ENCODE measurements at places on chromosomes 5 and 9.
A peak's percentile ranks its signal among the peaks of the same experiment; 100 is the strongest.

DNA sequence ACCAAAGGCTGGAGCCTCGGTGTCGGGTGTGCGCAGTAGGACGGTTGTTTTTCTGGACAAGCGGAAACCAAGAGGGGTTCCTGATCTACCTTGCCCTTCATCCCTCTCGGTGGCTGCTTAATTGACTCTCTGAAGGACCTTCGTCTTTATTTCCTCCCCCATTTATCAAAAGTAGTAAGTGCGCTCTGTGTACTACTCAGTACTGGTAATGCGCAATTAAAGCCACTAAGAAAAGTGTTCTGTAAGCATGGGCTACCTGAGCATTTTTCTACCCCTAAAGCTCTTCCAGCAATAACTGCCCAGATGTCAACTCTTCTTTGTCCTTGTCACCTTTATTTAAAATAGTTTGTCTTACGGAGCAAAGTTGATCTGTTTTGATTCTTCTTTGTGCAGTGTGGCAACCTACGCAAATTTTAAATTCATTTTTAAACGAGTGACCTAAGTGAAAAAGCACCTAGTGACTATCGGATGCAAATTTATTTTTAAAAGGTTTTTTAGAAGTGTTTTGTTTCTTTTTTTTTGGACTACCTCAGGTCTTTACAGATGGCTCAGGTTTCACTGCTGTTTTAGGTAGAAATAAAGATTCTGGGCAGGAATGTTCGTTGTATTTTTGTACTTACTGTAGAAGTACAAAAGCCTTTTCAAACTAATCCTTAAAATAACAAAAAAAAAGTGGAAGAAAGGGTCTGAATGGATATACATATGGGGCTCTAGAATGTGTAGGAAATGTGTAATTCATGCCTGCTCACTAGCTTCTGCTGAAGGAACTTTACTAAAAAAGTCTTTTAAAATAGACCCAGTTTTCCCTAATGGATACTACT is 2.0 kb downstream of the JMY start:
- peak; percentile 13 for DNase-seq

- no peak for DNase-seq
Measured at GRCh38 chr5:92364986-92365550, 982.0 kb upstream of the ARRDC3 start.

- DNase-seq, result no peak
Measured at GRCh38 chr5:174374206-174374605, 328.7 kb downstream of the NSG2 start.

- DNase-seq, result no peak
Measured at GRCh38 chr5:66013397-66013796, 87.0 kb downstream of the ERBIN start.

- DNase-seq, result no peak
Measured at GRCh38 chr9:134916161-134916665, 1.5 kb downstream of the FCN1 start.

DNA sequence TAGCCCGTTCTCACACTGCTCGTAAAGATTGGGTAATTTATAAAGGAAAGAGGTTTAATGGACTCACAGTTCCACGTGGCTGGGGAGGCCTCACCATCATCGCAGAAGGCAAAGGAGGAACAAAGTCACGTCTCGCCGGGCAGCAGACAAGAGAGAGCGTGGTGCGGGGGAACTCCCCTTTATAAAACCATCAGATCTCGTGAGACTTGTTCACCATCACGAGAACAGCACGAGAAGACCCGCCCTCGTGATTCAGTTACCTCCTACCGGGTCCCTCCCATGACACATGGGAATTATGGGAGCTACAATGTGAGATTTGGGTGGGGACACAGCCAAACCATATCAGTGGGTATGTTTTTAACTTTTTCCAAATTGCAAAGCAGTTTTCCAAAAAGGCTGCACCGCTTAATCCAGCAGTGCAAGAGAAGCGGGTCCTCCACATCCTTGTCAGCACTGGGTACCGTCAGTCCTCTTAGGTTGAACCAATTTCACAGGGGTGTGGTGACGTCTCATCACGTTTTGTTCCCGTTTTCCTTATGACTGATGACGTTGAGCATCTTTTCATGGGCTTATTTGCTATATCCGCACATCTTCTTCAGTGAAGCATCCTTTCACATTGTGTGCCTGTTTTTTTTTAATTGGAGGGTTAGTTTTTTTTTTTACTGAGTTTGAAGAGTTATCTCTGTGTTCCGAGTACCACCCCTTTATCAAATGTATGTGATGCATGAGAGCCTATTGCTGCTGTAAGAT is 8.0 kb upstream of the FCN2 start:
- DNase-seq, result no peak

DNA sequence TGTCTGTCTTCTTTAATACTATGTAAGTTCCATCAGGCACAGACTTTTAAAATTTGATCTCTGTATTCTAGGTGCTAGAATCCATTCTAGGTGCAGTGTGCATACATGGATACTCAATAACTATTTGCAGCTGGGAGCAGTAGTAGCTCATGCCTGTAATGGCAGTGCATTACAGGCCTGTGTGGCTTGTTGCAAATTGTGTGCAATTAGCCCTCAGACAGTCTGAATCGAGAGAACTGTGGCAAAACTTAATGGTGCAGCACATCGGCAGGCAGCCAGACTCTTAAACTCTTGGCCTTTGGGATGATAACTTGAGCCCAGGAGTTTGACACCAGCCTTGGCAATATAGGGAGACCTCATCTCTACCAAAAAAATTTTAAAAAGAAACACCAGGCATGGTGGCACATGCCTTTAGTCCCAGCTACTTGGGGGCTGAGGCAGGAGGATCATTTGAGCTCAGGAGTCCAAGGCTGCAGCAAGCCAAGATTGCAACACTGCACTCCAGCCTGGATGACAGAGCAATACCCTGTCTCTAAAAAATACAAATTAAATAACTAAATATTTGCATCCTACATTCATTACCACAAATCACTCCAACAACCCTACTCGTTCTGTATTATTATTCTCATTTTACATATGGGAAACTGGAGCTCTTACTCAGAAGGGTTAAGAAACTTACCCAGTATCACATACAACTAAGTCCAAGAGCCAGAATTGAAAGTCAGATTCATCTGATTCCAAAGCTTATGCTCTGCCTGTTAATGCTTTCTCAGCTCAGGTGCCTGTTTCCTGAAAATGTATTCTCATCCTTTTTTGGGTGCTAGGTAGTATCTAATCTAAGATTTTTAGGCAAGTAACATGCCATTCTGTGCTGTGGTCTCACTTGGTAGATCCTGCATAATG is 30.1 kb downstream of the PRKACG start:
- DNase-seq, result no peak

GRCh38 chr5:37724395-37725125 is 115.3 kb downstream of the GDNF start:
- DNase-seq, result no peak

GRCh38 chr9:89917861-89918260 is 313.0 kb downstream of the GADD45G start:
- no peak for DNase-seq

DNA sequence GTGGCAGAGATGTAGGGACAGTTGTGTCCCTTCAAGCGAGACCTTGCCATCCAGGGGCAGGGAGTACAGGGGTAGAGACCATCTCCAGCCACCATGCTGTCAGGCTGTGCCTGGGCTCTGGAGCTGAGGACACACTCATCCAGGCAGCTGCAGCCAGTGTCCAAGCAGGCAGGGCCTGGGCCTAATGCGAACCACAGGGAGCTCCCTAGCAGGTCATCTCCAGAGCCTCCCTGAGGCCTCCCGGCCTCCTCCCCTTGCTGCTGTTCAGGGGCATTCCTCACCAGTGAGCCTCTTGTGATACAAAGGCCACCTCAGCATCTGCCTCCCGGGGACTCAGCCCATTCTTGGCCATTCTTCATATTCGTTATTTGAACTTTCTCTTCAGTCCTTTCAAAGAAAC is 35.0 kb downstream of the TPPP start:
- no peak for DNase-seq

- DNase-seq, result no peak
Measured at GRCh38 chr5:61840361-61840760, 465.6 kb upstream of the KIF2A start.

DNA sequence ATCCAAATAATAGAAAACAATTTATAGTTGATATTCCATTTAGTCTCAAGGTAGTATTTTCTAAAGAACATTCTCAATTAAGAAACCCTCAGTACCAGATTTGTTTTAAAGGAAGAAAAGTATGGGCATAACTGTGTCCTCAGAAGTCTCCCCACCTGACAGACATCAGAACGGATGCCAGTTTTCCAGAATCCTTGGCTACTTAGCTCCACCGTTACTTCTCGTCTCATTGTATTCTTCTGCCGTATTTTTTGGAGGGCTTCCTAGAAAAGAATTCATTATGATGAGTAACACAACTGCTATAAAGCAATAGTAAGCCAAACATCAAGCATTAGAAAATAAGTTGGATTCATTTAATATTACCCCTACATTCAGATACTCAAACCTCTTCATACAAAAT is 67.8 kb downstream of the DROSHA start:
- DNase-seq, result no peak

DNA sequence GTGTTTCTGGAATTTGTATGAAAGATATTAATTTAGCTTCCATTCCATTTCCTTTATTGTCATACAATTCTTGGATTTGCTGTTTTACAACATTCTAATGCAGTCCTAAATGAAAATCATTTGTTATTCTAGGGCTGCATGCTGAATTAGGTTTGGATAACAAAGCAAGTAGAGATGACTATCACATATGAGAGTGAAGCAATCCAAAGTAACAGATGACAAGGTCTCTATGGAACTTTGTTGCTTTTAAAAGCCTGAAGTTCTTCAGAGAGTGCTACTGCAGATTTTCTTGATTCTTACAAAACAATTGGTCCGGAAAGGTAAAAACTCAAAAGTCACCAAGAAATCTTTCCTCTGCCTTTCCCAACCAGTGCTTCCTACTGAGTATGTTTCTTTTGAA is 56.9 kb upstream of the VCAN start:
- DNase-seq, result no peak

DNA sequence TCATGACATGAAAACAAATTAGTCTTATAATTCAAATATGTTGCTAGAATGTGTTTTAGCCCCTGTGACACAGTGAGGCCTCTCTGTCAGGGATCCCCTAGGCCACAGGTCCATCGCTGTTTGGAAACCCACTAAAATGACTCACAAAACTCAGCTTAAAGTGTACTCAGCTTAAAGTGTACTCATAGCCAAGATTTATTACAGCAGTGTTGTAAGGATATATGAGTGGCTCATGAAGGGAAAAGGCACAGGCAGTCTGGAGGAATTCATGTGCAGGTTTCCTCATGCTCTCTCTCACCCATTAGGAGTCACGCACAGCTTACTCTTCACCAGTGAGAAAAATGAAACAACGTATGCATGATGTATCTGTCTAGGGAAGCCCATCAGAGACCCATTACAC is 24.4 kb upstream of the TGFBI start:
- DNase-seq, result no peak

DNA sequence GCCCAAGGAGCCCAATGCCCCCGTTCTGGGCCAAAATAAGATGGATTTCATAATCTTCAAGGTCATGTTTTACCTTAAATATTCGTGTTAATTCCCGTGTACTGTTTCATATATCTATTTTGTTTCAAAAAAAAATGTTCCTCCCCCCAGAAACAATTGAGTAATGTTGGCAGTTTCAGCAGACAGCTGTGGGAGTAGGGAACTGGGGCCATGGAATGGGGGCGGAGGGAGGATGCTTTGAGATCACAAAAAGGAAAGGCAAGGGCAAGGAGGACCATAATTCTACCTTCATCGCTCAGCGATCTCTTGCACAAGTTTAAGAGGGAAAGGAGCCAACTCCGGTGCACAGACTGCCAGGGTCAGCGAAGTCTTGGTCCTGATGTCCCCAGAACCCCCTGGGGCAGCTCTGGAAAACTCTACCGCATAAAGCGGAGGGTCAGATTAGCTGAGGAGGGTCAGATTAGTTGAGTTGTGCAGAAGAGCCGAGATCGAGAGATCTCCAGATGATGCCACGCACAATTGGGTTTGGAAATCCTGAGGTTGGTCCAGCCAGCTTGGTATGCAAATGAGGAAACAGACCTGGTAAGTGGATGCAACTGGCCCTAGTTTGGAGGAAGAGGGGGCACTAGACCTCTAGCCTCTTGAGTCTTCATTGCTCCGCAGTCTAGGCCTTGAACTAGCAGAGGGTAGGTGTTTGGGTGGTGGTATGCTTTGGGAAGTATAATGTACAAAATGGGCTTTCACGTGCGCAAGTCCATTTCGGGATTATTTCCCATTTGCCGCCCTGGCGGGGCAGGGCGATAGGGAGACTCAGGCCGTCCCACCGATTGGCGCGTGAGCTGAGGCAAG is 24.0 kb downstream of the CDKN2A start:
- DNase-seq, result no peak

DNA sequence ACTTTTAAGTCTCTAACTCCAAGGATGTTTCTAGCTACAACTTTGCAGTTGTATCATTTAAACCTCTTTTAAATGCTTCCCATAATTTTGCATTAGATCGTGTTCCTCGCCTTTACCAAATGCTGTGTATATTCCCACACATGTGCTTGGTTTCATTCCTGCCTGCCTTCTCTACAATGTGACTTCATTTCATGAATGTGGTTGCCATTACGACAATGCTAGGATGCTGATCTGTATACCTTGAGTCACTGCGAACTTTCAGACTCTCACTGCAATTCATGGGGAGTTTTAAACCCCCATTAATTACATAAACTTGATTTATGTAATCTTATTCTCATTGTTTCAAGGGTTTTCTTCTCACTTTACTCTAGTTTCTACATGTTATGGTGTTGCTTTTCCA is 50.3 kb downstream of the UBE2QL1 start:
- DNase-seq, result no peak

- DNase-seq, result no peak
Measured at GRCh38 chr9:90393365-90394152, 249.1 kb downstream of the DIRAS2 start.

DNA sequence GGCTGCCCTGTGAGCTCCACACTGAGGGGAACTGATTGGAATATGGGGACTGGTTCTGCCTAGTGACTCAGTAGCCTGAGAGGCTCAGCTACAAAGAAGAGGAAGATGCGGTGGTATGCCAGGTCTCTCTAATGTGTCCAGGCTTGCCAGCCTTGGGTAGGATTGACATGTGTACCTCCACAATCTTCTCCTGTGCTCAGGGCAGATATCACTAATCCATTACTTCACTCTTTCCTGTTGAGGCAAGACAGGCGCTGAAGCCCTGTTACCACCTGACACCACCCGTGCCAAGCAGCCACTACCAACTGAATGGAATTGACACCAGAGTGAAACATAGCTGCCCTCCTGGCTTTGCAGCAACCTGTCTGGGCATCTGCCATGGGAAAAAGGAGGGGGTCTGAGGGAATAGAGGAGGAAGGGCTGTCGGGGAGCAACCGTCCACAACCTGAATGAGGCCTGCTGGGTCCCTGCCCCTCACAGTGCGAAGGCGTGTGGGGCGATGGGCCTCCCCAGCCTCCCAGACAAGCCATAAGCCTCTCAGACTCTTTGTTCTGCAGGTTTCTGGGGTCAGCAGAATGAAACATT is 114.7 kb upstream of the CXCL14 start:
- DNase-seq, result no peak

- DNase-seq, result no peak
Measured at GRCh38 chr9:134434894-134435506, 108.7 kb downstream of the RXRA start.

DNA sequence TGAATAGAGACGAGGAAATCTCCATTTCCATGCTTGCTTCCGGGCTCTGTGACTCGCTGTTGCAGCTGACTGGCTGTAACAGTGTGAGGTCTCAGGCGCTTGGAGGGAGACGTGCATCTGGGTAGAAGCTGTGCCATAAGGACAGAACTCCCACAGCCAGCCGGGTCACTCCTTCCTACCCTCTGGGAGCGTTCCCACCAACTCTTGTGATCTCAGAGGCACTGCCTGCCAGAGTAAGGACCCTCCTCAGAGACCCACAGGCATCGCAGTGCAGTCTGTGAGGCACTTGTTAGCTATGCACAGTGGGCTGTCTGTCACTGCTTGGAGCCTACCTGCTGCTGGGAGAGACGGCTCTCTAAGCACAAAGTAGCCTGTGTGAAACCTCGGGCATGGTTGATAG is 203.4 kb upstream of the SEMA6A start:
- DNase-seq, result no peak
